ENCODE measurements at places on chromosomes 2 and 18.

GRCh38 chr18:9642799-9643462, 28.6 kb upstream of the PPP4R1 start:
- DNase-seq, result no peak

DNA sequence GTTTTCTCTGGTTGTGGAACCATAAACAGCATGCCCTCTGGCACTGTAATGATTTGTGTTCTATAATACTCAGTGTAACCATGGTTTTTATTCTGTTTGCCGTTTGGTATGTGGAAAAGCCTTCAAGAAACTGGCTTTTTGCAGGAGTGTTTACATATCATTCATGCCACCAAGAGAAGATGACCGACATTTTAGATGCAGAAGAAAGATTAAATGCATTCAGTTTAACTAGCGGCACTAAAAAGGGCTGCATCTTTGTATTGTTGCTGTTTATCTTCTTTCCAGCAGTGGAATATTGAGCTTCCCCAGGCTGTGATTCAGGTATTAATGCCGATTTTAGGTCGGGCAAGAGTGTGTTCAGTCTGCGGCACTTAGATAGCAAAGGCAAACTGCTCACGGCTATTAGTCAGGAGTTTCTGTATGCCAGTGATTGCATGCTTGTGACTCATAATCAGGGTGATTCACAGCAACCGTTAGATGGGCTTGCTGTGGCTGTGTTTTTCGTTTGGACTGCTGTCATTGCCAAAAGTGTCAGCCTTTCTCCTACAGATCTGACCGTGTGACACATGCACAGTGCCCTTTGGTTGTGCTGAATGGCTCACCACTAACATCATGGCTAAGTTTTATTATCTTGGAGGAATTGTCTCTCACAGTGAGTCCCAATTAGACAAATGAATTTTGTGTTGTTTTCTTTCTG, 479.7 kb downstream of the PARD3B start:
- peak; percentile 10 for DNase-seq

DNA sequence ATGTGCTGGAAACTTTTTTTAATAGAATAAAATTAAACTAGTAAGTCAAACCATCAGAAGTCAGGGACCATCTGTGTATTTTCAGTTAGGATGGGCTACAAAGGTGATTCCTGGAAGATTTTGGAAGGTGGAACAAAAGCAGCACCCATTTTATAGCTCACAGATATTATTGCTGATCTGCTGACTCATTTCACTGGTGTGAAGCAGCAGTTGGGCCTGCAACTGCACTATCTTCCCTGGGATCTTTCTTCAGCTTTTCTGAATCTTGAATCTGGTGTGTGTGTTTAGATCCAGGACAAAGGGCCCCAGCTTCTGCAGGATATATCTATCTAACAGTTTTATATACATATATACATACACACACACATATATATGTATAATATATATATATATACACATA, 35.6 kb upstream of the BCL11A start:
- DNase-seq, result no peak

DNA sequence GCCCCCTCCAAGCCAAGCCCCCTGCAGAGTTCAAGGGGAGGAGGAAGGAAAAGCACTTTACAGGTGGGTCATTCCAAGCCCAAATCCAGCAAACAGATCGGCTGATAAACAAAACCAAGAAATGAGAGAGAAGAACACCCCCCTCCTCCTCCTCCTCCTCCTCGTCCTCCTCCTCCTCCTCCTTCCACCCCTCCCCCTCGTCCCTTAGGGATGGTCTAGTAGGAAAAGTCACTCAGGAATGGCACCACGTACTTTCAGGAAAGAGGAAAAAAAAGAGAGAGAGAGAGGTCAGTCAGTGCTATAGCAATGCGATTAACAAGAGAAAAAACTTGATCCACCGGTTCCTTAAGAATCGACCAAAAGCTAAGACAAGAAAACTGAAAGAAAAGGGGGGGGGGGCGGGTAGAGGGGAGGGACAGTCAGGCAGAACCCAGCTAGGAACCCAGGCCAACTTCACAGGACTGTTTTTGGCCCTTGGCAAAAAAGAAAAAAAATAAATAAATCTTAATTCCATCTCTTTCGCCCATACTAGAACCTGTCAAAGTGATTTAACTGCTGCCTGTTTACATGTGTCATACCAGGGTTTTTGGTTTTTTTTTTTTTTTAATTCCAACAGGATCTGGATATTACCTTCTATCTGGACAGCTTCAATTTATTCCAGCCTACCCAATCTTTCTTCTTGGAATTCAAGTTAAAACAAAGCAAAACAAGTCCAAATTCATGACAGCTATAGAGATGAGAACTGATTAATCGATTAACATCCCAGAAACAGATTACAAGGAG, 906 bp downstream of the IKZF2 start:
- DNase-seq, result no peak

DNA sequence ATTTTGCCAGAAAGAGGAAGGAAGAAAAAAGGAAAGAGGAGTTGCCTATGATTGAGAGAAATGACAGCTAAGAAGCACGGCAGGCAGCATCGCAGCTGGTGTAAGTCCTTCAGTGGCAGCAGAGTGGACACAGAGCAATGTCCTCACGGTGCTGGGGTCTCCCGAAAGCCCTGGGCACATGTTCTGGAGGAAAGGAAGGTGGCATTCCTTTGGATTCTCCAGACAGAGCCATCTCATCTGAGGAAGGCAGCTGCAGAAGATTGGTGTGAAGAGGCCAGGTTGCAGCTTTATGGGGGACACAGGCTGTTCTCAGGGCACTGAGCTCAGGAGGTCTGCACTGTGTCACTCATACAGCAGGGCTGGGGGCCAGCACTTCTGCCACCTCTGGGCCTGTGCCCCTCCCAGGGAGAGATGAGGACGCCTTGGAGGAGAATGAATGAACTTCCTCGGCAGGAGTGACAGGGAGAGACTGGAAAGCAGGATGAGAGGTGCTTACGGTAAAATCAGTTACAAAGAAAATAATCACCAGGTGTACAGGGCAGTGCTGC, 252.0 kb upstream of the MYT1L start:
- no peak for DNase-seq
